ENCODE measurements at places on chromosomes 16 and 17.

GRCh38 chr16:30063278-30063892 lies 2.2 kb upstream of the ALDOA start:
- no peak for DNase-seq

GRCh38 chr17:81097134-81097942 lies 62.4 kb downstream of the BAIAP2 start:
- no peak for DNase-seq

DNA sequence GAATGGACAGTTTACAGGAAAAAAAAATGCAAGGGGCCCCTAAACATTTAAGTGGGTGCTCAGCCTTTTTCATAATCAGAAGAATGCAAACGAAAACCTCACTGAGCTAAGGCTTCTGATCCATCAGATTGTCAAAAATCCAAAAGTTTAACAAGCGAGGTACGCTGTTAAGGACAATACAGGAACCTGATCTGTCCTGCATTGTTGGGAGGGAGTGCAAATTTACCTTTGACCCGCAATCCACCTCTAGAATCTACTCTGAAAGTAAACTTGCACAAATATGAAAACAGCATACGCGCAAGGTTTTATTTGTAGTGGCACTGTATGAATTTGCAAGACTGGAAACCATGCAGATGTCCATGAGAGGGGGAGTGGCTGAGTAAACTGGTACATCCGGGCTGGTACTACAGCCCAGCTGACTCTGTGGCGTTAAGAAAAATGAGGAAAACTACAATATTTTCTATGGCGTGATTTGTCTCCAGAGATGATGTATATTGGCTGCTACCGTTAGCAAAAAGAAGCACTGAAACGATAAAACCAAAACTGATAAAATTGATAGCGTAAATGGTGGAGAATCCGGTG lies 28.8 kb upstream of the ST6GALNAC1 start:
- DNase-seq = no peak

- DNase-seq = peak; percentile 38
Observed at GRCh38 chr17:63697341-63698286, 2.3 kb downstream of the LIMD2 start.

DNA sequence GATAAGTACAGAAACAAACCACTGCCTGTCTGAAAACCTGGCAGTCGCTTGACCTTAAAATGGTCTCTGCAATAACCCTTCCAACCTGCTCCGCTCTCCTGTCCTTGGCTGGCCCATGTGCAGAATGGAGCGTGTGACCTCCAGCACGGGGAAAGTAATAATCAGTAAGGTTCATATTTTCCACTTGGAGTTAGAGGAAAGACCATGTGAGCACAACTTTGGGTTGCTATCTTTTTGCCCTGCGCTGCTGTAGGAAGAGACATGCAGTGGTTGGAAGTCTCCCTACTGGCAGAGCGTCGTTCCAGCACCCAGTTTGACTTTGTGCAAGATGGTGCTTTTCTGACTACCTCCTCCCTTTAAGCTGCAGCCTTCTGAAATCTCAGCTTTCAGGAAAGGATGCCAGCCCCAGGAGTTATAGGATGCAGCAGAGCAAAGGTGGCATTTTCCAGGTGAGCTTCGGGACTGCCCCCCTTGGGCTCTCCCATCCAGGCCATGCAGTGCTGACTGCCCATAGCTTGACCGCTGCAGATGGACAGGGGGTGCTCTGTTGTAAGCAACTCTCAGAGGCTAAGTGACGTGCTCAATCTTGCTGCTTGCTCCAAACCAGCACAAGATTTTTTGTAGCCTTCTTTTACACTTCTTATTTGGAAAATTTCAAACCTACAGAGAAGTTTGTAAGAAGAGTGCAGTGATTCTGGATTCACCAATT lies 110.7 kb upstream of the NOL11 start:
- no peak for DNase-seq

GRCh38 chr17:48026502-48027321 lies 10.9 kb downstream of the COPZ2 start:
- DNase-seq = peak; percentile 18

DNA sequence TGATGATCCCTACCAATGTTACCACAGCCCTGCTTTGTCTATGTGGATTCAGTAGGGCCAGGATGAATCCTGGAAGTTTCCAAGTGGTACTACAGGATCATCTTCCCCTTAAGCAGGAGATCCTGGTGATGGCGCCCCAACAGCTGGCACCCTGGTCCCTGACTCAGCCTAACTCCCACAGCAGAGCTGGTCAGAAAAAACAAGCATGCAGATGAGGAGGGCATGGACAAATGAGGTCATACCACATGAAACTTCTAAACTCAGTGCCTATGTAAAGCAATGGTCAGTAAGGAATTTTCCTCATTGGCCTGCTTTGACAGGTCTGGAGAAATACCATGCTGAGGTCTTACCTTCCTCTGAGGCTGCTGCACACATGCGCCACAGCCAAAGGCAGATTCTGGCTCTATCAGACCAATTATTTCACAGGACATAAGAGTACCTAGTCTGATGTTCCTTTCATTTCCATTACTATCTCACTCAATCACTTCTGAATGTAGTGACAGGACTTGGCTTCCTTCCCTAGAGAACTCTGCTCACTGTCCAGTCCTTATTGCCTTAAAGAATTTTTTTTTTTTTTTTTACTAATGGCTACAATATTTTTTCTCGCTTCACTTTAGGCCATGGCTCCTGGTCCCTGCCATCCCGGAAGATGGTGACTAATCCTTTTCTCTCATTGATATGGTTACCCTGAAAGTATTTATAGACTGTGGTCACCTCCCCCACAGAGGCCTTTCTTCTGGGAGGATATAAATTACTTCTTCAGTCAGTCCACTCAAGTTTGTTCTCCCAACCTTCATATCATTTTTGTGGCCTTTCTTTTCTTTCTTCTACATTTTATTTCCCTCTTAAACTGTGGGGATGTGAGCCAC lies 525.2 kb upstream of the PSMD7 start:
- DNase-seq = no peak

DNA sequence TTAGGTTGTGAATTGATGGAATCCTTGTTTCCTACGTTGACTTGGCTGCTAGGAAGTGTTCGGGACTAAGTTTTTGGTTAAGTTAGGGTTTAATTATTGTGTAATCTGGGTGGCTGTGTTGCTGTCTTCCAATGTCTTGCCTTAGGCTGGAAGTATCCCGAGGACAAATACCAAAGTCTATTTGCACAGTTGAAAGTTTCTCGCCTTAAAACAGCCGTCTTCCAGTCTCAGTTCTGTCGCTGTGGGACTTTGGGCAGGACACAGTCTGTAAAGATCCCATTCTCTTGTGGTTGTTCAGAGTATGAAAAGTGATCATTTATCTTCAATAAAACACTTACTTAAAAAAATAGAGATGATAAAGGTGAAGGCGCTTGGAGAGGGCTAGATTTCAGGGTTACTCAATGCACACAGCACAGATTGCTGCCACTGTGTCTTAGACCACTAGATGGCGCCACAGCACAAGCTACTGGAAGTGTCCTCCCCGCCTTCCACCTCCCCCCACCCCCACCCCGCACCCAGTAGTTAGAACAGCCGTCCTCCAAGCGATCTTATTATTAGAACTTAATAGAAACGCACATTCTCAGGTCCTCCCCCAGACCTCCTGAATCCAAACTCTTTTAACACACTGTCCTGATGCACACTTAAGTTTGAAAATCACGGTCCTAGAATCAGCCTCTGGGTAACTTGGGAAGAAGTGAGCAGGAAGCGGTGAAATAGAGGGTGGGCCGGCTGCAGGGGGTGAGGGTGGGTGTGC lies 45.8 kb downstream of the AKAP1 start:
- peak; percentile 4 for DNase-seq

DNA sequence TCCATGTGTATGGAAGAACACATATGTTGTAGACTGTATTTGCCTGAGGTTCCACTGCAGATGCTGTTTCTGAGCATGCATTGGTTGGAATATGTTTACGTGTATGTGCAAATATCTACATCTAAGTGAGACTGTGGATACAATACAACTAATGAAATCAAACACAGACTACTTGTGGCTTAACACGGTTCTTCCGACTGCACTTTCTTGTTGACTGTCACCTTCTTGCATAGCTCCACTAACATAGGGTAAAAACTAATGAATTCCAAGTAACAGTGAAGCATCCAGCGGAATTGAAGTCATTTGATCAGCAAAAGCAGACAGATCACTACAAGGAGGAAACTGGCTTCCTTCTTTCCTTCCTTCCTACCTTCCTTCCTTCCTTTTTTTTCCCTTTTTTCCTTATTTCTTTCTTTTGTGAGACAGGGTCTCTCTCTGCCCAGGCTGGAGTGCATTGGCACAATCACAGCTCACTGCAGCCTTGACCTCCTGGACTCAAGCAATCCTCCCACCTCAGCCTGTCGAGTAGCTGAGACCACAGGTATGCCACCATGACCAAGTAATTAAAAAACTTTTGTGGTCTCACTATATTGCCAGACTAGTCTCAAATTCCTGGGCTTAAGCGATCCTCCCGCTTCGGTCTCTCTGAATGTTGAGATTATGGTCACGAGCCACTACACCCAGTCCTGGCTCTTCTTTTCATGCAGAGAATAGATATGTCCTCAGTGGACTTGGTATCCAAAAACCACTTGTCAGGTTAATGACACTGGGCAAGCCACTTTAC lies 22.0 kb upstream of the CCL1 start:
- DNase-seq = no peak

GRCh38 chr17:81870131-81870980 lies 781 bp downstream of the ARHGDIA start:
- DNase-seq = no peak

- no peak for DNase-seq
Observed at GRCh38 chr16:5490499-5490898, 392.9 kb upstream of the EEF2KMT start.

- DNase-seq = no peak
Observed at GRCh38 chr16:66473654-66474519, 46.8 kb downstream of the BEAN1 start.

- no peak for DNase-seq
Observed at GRCh38 chr16:84929421-84930297, 81.7 kb downstream of the ZDHHC7 start.

DNA sequence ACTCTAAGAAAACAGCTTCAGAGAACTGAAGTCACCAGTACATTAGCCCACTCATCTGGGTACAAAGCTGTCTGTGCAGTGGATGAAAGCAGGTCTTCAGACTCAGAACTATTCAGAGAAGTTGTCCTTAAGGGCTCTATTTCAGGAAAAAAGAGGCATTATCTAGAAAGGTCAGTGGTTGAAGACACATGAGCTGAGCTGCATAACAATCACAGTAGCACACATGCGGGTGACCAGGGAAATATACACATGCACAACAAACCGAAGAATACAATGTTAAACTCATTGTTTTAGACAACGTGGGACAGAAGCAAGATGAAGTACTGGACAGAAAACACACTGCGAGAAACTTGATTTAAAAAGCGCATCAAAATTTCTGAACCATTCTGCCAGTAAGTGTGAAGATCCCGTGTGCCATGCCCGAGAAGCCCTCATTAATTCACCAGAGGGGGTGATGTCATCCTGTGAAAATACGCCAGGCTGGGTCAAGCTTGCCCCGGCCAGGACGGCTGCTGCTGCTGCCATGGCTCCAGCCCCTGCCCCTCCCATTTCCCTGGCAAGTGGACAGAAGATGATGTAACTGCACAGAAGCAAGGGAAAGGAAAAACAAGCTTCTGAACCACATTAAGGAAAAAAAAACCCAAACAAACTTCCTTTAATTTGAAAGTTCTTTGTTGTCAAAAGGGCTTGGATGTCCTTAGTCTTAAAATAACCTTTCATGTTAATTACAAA lies 10.1 kb downstream of the DYNC1LI2 start:
- no peak for DNase-seq

DNA sequence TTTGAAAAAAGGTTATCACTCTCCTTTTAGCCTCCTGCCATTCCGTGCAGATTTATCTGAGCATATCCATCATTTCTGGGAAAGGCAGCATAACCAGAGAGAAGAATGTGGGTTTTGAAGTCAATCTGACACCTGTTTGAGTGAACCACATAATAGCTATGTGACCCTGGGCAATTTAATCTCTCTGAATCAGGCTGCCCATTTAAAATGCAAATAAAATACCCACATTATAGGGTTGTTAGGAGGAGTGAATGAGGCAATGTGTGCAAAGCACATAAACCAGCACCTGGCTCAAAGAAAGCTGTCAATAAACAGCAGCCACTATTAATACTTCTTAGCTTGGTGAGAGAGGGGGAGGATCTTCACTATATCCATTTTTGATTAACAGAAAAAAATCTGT lies 88.0 kb downstream of the CACNG1 start:
- DNase-seq = no peak

DNA sequence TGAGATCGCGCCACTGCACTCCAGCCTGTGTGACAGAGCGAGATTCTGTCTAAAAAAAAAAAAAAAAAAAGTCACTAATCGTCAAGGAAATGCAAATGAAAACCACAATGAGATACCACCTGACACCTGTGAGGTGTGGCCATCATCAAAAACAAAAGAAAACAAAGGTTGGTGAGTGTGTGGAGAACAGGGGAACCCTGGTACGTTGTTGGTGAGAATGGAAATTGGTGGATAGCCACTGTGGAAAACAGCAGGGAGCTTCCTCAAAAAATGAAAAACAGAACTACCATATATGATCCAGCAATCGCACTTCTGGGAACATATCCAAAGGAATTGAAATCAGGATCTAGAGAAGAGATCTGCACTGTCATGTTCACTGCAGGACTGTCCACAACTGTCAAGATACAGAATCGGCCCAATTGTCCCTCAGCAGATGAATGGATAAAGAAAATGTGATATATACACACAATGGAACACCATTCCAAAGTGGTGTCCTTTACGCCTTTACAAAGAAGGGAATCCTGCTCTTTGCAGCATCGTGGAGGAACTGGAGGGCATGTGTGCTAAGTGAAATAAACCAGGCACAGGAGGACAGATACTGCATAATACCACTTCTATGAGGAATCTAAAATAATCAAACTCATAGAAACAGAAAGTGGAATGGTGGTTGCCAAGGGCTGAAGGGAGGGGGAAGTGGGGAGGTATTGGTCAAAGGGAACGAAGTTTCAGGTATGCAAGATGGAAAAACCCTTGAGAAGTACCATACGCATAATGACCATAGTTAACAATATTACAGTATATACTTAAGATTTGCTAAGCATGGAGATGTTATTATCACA lies 63.5 kb upstream of the PLCG2 start:
- DNase-seq = no peak

DNA sequence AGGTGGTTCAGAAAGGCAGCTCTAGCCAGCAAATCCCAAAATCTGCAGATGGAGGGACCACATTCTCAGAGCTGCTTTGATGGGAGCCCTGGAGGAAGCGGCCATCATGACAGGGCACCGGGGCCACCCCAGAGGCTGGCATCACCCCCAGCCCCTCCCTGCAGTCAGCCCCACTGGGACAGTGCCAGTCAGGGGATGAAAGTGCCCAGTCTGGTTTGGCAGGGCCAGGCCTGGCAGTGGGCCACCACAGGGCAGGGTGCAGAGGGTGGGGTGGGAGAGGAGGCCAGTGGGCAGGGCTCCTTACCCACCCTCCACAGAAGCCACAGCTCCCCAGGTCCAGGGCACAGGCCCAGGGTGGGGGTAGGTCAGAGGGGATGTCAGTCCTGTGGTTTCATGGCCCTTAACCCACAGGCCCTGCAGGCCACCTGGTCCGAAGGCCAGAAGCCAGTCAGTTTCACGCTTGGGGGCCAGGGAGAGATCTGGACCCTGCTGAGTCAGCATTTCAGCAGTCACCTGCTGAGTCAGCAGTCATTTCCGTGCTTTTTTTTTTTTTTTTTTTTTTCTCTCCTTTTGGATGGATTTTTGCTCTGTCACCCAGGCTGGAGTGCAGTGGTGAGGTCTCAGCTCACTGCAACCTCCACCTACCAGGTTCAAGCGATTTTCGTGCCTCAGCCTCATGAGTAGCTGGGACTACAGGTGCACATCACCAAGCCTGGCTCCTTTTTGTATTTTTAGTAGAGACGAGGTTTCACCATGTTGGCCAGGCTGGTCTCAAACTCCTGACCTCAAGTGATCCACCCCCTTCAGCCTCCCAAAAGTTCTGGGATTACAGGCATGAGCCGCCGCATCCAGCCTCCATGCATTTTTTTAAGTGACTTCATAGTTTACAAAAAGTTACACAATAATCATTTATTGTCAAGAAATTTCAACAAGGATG lies 10.4 kb downstream of the SLC25A10 start:
- DNase-seq = no peak

Data from GF-D8 (cell line).